ENCODE measurements at places on chromosomes 7 and 10.

- no peak for DNase-seq
These were observed 66.4 kb downstream of the INPP5A start for GRCh38 chr10:132603851-132604533.

DNA sequence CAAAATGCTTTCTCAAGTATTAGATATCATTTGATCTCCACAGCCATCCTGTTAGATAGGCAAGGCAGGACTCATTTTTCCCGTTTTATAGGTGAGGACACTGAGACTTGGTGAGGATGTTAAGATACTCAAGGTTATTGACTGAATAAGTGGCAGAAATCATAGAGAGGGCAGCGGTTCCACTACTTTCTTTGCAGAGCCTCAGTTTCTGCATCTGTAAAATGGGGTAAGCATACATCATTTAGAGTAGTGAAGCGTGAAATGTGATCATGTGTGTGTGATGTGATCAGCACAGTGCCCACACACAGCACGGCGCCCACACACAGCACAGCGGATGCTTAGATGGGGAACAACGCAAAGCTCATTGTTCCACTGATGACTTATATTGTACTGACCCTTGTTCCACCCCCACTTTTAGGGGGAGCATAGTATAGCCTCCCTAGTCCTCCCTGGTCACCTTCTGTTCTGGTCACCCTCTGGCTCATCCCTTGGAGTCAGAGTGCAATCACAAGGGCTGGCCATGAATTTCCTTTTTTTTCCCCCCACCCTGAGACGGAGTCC is 10.5 kb downstream of the UBTD1 start:
- no peak for DNase-seq

DNA sequence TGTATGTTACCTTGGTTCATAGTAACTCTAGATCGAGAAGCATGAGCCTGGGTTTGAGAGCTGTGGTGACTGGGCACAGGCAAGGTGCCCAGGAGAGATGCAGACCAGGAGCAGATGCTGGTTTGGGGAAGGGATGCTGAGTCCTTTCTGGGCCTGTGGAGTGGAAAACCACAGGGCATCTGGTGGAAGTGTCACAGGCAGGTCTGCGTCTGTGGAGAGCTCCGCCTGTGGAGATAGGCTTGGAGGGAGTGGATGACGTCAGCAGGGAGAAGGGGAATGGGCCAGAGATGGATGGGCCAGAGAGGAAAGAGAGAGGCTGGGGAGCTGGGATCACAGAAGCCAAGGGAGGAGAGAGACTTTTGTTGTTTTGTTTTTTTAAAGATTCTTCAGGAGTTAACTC is 14.8 kb downstream of the CYP26A1 start:
- no peak for DNase-seq

DNA sequence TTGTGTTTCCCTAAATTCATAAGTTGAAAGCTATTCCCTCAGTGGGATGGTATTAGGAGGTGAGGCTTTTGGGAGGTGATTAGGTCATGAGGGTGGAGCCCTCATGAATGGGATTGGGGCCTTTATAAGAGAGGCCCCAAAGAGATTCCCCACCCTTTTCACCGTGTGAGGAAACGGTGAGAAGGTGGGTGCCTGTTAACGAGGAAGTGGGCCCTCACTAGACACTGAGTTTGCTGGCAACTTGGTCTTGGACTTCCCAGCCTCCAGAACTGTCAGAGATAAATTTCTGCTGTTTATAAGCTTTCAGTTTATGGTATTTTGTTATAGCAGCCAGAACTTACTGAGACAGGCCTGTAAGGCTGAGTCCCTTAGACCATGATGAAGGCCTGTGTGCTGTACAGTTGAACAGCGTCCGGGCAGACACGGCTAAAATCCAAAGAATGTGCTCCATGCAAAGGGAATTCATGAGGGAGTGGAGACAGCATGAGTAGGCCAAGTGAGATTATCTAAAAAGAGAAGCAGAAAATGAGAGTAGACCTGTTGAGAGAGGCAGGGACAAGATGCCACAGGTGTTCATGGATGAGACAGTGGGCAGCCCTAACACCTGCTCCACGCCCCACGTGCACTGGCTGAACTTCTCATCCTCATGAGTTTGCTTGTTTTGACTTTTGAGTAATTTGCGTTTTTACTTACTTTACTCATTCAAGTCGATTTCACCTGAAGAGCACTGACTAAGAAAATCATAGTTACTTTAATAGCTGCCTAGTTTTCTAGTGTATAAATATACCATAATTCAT is 66.9 kb upstream of the SFMBT2 start:
- no peak for DNase-seq

DNA sequence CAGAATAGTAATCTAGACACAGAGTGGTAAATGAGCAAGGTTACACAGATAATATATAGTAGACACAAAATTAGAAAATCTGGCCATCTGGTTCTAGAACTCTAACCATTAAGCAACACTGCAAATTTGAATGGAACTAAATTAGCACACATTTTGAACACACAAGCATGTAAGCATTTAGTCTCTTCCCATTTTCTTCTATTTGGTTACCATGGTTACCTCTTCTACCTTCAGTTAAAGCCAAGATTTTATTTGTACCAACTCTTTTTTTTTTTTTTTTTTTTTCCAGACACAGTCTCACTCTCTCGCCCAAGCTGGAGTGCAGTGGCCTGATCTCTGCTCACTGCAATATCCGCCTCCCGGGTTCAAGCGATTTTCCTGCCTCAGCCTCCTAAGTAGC is 790.5 kb downstream of the MAGI2 start:
- no peak for DNase-seq

DNA sequence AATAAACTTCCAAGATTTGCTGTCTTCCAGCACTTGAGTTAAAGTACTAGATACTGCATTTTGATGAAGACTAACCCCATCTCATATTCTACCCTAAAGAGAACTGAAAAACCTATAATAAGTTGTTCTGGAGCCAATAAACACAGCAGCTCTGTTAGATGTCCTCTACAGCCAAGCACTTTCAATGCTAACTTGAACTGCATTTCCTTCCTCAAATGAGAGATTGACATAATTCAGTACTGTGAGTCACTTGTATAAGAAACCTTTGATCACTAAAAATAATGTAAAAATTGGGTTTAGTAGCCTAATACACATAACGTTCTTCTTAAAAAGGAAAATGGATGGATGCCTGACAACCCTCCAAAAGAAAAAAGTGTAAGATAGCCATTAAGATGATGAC is 81.3 kb downstream of the ITGB8 start:
- no peak for DNase-seq

DNA sequence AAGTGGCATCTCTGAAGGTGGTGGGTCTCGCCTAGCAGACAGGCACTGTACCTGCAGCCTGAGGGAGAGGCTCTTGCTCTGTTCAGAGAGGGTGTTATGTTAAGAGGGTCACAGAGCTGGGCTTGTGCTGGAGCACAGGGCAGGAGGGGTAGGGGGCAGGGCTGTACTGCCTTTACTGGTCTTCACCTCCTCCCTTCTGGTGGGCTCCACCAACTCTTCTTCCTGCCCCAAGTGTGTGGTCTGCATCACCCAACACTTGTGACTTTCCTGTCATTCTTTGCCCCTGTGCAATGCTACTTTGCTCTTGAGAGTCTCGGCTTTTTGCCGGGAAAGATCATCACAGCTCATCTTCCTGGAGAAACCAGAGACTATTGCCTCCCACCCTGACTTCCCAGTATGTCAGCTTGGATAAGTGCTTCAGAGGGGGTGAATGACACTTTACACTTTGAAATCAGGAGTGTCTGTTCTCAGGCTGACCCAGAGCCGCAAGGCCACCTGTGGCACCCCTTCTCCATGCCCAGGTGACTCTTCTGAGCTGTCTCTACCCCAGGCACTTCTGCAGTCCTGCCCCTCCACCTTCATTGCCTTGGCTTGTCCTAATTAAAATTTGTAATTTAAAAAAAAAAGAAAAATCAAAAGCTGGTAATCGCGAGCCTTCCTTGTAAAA is 38.4 kb upstream of the IKZF1 start:
- DNase-seq, result no peak

DNA sequence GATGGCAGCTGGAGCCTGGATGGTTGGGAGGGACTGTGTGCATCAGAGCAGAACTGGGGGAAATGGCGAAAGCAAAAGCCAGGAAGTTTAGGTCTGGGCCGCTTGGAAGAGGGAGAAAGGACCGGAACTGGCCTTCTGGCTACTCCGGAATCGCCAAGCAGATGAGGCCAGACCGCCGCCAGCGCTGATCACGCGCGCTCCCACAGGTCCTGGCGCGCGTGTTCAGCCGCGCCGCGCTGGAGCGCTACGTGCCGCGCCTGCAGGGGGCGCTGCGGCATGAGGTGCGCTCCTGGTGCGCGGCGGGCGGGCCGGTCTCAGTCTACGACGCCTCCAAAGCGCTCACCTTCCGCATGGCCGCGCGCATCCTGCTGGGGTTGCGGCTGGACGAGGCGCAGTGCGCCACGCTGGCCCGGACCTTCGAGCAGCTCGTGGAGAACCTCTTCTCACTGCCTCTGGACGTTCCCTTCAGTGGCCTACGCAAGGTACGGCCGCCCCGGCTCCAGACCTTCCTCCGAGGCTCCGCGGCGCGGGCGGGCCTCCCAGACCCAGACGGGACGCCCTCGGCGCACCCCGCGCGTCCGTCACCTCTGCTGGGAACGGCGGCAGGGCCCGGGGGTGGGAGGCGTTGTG is 2.0 kb downstream of the CYP26C1 start:
- no peak for DNase-seq

DNA sequence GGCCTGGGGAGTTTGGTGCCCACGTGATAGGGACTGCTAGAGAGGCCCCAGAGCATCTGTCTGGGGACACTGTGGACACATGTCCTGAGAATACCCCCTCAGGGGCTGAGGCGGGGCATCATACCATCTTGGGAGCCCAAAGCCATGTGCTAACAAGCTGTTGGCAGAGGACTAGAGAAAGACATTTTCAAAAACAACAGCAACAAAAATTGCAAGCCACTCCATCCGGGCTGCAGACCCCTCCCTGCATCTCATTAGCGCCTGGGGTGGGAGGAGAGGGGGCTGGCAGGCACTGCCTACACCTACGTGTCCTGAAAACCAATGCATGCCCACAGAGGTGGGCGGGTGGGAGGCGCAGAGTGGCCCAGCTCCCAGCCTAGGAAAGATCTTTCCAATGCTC is 507.4 kb upstream of the PODXL start:
- DNase-seq, result no peak

DNA sequence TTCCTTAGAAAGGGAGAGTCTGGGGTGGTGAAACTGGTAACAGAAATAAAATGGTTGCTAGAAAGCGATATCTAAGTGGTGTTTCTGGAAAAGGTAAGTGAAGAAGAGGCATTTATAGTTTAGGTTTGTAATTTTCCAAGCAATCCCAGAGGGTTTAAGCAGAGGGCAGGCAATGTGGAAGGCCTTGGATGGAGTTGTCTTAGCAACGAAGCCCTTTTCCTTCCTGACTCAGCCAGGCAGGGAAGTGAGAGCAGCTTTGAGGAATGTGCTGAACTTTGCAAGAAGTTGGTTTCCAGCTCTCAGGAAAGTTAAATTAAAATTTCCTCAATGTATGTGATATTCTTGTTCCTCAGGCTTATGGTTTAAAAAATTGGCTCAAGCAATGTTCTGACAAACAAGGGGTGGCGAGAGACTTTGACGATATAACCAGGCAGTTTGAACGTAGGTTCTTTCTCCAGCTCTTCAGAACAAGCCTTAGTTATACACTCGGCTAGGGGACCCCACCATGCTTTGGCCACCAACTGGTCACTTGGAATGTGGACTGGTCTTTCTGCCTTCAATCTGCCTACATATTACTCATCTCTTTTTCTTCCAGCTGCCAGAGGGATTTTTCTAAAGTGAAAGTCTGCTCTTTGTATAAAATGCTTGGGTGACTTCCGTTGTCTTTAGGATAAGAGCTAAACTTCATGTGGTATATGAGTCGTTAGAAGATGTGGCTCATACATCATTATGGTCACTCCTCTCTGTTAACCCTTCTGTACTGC is 66.9 kb upstream of the SLC25A13 start:
- DNase-seq, result no peak

DNA sequence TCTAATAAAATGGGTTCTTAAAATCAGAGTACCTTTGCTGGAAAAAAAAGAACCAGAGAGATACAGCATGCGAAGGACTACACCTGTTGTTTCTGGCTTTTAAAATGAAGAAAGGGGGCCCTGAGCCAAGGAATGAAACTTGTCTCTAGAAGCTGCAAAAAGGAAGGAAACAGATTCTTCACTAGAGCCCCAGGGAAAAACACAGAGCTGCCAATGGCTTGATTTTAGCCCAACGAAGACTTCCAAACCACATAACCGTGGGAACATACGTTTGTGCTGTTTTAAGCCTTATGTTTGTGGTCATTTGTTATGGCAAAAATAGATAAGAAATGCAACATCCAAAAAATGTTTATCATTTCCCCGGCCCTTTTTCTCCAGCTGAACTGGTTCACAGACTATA is 780.0 kb downstream of the SORCS1 start:
- DNase-seq, result no peak

GRCh38 chr10:72421885-72422540 is 67.3 kb upstream of the DNAJB12 start:
- no peak for DNase-seq

- no peak for DNase-seq
These were observed 221.0 kb upstream of the FZD1 start for GRCh38 chr7:91043186-91043585.

- no peak for DNase-seq
These were observed 860 bp downstream of the EXOC6 start for GRCh38 chr10:92849234-92849525.

DNA sequence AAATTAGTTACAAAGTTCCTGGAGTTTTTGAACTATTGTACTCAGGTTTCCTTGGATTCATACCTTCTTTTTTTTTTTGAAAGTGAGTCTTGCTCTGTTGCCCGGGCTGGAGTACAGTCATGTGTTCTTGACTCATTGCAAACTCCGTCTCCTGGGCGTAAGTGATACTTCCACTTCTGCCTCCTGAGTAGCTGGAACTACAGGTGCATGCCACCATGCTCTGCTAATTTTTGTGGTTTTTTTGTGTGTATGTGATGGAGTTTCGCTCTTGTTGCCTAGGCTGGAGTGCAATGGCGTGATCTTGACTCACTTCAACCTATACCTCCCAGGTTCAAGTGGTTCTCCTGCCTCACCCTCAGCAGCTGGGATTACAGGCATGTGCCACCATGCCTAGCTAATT is 22.3 kb downstream of the MCM10 start:
- no peak for DNase-seq

GRCh38 chr10:76125900-76126299 is 694.5 kb downstream of the LRMDA start:
- no peak for DNase-seq

GRCh38 chr10:60846173-60846572 is 67.9 kb downstream of the CDK1 start:
- DNase-seq, result no peak

DNA sequence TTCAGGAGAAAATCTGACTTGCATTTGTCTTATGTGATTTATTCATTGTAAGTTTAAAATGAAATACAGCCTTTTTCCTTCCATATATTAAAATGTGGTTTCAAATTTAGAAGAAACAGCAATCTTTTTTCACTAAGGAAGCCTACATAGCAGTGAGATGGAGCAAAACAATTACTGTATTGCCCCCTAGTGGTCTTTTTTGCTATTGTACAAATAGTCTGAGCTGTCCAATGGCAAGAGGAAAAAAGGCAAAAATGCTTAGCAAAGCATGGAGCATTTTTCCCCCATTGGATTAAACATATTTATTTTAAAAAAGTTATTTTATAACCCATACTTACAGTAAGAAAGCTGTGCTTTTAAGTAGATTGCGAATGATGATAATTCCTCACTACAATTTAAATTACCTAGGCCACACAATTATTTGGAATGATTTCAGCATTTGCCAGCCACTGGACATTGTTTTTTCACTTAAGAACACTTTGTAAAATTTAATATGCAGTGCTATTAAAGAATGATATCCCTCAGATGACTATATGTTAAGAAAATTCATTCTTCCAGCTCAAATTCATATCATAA is 119.5 kb downstream of the CPED1 start:
- no peak for DNase-seq

- no peak for DNase-seq
These were observed 1176.0 kb upstream of the AUTS2 start for GRCh38 chr7:68422281-68422680.
